Naive thymus-derived CD8-positive, alpha-beta T cell (primary cell): ENCODE measurements at places on chromosomes 1 and 21.

DNA sequence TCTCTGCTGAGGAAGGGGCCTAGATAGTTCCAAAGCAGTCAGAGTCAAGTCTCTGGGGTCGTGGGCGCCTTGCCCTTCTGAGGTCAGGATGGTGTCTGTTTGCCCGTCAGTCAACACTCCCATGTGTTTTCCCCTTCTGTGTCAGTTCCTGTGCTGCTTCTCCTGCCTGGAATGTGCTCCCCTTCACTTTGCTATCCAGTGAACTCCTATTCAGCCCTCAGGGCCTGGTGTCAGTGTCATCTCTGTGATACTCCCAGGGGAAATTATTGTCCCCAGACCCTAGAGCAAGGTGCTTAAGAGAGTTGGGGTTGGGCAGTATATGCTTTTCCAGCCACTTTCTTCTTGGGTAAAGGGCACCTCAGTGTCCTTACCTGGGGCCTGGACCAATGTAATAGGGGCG is 45.8 kb upstream of the SYNC start:
- no peak for DNase-seq

DNA sequence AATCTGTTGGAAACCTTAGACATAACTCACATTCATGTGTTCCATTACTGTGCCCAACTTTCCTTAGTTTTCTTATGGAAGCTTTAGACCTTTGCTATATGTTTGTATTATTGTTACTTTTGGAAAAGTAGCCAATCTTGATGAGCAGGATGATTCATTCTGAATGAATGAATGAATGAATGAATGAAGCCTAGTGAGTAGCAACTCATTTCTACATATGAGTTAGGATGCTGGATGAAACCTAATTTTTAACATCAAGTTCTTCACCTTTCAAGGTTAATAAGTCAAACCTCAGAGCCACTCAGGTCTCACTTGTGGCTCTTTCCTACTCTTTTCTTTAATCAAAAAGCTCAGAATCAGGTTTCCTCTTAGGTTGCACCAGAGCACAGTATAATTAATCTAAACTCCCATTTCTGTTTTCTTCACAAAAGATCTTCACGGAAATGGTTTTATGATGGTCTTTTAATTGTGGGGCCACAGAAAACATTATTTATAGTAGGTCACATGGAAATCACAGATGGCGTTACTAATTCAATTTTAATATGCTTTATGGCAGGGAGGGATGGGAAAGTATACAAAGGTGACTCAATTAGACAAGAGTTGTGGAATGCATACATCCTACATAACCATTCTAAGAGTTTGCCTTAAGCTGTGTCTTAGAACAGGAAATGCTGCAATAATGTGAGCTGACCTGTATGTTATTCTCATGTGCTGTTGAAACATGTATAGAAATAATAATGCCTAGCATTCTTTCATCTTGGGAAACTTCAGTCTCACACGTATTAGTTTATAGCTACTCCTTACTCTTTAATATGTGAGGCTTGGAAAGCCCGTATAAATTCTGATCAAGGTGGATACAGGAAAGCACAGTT is 4.5 kb upstream of the DDX59 start:
- no peak for DNase-seq

GRCh38 chr1:65297706-65298105 is 11.6 kb upstream of the DNAJC6 start:
- no peak for DNase-seq

GRCh38 chr1:228889289-228889688 is 154.0 kb downstream of the RHOU start:
- no peak for DNase-seq

DNA sequence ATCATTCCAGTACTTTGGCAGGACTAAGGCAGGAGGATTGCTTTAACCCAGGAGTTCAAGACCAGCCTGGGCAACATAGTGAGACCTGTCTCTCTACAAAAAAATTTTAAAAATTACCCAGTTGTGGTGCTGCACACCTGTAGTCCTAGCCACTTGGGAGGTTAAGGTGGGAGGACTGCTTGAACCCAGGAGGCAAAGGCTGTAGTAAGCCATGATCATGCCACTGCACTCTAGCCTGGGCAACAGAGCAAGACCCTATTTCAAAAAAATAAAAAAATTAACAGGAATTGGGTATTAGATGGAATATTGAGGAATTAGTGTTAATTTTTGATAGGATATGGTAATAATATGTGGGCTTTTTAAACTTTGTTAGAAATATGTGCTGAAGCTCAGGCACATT is 16.8 kb downstream of the TAF13 start:
- no peak for DNase-seq

DNA sequence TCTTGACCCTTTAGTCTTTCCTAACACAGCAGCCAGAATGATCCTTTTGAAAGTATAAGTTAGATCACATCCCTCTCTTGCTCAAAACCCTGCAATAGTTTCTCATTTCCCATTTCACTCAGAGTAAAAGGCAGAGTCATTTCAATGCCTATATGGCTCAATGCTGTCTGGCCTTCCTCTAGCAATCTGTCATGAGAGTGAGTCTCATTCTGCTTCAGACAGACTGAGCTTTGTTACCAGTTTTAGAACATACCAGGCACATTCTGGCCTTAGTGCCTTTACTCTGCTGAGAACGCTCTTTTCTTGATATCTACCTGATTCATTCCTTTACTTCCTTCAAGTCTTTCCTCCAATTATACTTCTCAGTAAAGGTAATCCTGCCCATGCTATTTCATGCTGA is 372.8 kb upstream of the PKN2 start:
- no peak for DNase-seq

- no peak for DNase-seq
Observed at GRCh38 chr1:226637147-226637935, 88.8 kb downstream of the STUM start.

GRCh38 chr1:196002906-196003305 is 605.3 kb downstream of the KCNT2 start:
- DNase-seq, result no peak

DNA sequence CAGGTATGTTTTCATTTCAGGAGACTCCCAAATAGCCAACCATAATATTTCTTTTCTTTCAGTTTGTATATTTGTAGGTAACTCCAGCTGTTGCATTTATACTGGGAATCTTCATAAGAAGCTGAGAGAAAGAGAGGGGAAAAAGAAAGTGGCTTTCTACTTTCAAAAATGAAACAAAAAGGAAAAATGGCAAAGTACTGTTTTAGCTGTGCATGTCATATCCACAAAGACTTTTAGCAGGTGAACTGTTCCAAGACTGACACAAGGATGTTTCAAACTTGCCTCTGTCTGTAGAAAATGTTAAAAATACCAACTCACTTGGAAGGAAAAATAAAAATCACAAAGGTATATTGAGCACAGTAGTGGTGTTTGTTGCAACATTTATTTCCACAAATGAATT is 41.9 kb upstream of the CACYBP start:
- no peak for DNase-seq

GRCh38 chr1:68112835-68113243 is 62.4 kb upstream of the DIRAS3 start:
- DNase-seq, result no peak

- no peak for DNase-seq
Observed at GRCh38 chr1:36594023-36594422, 111.3 kb upstream of the CSF3R start.

DNA sequence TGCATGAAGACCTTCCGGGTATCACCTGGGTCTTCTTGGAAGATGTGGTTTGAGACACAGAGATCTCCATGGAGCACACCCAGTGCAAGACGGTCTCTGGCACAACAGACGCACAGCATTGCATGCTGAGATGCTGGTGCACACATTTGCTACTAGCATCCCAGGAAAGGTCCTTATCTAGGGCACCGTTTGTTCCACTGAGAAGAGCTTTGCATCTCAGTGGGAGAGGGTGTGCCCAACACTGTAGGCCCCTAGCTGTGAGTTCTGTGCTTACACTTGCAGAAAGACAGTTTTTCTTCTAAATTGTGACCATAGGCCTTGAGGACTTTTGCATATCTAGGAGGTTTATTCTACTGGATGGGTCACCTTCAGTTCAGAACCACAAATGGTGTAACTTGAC is 554.1 kb downstream of the MATN1 start:
- DNase-seq, result no peak

- no peak for DNase-seq
Observed at GRCh38 chr1:6040861-6041415, 4.8 kb upstream of the KCNAB2 start.

DNA sequence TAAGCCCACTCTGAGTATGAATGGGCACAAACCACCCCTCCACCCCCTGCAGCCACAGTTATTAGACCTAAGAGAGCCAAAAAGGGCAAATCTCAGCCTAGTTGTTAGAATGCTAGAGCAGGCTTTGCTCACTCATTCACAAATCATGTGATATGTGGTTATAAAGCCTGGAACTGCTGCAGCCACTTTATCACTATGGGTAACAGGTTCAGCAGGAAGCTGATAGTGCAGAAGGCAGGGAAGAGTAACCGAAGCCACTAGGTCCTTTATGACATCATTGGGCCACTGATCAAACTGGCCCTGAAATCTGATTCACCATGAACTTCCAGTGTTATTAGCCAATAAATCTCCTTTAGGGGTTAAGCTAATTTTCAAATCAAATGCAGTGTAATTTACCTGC is 134.7 kb downstream of the GRIK1 start:
- no peak for DNase-seq

- DNase-seq, result no peak
Observed at GRCh38 chr1:233647073-233647472, 33.2 kb downstream of the KCNK1 start.

- DNase-seq, result no peak
Observed at GRCh38 chr1:180973369-180973768, 49.3 kb downstream of the STX6 start.

- no peak for DNase-seq
Observed at GRCh38 chr1:95023399-95024043, 49.2 kb downstream of the ALG14 start.

DNA sequence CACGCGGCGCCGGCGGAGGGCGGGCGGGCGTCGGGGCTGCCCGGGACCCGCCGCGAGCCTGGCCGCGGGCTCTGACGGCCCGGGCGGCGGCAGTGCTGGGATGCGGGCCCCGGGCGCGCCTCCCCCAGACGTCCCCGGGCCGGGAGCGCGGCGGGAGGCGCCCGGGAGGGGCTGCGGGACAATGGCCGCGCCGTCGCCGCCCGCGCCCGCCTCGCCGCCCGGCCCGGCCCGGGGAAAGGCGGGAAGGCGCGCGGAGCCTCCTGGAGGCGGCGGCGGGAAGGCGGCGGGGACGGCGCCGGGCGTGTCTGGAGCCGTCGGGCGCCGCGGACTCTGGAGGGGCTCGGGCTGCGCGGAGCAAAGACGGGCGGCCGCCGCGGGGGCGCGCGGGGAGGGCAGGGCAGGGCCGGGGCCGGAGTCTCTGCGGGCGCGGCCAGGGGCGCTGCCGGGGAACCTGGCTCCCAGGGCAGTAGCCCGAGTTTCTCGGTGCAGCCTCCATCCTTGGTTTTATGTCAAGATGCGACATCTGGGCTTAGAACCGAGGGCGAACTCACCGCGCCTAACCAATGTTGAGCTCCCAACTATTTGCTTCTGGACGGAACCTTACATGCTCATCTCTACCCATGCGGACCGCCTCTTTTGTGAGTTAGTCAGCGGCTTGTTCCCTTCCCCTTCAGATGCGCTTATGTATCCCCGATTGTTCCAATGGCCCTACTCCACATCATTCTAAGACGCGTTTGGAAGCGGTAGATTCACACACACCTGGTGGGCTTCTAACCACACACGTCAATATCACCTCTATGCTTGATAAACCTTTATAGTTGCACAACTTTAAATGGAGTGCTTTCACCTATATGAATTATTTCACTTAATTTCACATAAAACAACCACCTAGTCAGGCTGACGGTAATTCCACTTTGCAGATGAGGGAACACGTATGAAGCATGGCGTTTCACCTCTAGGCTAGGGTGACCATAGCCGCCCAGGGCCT is 651 bp downstream of the ZBTB8A start:
- no peak for DNase-seq

DNA sequence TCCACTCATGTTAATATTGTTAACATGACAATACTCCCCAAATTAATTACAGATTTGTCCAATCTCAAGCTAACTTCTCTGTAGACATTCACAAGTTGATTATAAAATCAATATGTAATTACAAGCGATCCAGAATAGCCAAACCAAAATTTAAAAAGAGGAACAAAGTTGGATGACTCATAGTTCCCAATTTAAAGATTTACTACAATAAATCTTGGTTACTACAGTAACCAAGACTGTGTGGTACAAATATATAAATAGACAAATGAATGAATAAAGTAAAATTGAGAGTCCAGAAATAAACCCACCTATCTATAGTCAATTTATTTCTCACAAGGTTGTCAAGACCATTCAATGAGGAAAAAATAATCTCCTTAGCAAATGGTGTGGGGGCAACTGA is 7.1 kb upstream of the KRTAP10-4 start:
- no peak for DNase-seq

- DNase-seq, result no peak
Observed at GRCh38 chr1:29644812-29645211, 408.5 kb downstream of the PTPRU start.

DNA sequence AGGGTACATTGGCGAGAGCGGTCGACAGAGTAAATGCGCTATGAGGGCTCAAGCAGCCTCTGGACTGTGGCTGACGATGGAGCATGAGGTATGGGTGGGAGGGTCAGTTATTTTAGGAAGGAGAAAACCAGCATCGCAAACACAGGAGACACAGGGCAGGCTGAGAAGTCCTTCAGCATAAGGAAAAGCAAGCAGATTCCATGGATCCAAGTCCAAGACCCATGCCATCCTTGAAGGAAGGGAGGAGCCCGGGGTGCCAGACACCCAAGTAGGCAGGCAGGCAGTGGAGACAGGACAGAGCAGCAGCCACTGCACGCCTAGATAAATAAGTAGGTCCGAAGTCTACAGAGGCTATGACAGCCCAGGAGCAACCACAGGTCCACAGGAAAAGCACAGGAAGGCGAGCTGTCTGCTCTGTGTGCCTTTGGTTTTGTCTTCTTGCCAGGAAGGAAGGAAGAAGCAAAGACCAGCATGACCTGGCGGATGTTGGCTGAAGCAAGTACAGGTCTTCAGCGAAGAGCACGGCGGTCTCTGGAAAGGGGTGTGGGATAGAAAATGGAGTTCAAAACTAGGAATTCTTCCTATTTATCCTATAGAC is 76.4 kb upstream of the SLC45A1 start:
- no peak for DNase-seq

- DNase-seq, result no peak
Observed at GRCh38 chr1:10193288-10193687, 17.1 kb upstream of the KIF1B start.

GRCh38 chr1:33120436-33121231 is 39.7 kb downstream of the AZIN2 start:
- no peak for DNase-seq

- DNase-seq, result no peak
Observed at GRCh38 chr21:17460094-17460493, 52.7 kb upstream of the CXADR start.

GRCh38 chr1:7491109-7491817 is 279.8 kb upstream of the VAMP3 start:
- no peak for DNase-seq

DNA sequence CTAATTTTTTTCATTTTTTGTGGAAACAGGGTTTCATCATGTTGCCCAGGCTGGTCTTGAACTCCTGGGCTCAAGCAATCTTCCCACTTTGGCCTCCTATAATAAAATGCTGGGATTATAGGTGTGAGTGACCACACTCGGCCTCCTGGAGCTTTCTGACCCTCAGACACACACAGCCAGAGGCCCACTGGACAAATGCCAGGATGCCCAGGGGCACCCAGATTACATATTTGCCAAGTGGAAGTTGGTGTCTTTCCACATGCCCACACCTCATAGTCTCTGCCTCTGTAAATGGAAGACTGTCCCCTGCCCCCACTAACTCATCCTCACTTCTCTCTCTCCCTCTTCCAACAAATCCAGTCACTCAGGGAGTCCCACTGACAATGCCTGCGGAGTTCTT is 63.4 kb upstream of the LRP8 start:
- no peak for DNase-seq
